ENCODE measurements at places on chromosomes 11 and 22.

GRCh38 chr11:58739725-58740430, 8.1 kb upstream of the GLYAT start:
- no peak for DNase-seq

- DNase-seq = no peak
Observed at GRCh38 chr22:17083811-17084441, 874 bp upstream of the IL17RA start.

DNA sequence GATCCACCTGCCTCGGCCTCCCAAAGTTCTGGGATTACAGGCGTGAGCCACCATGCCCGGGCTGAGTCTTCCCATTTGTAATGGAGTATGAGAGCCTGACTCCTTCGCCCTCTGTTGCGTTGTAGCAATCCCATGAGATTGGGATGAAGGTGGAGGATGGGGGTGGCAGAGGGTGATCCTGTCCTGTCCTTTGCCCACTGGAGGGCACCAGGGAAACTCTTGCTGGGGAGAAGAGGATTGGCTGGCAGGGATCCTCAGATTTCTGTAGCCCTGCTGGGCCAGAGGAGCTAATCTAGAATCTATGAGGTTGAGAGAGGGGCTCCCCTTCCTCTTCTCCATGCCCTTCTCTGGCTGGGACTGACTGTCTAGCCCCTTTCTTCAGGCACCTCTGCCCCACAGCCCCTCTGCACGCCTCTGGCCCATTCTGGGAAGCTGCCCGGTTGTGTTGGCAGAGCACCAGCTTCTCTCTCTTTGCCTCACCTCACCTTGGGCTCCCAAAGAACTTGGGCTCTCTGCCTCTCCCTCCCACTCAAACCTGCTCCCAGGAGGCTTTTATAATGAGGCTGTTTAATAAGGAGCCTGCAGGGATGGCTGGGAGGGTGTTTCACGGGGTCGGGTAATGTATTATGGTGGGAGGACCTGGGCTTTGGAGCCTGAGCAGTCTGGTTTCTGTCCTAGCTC, 9.5 kb upstream of the CATSPER1 start:
- no peak for DNase-seq

- no peak for DNase-seq
Observed at GRCh38 chr11:2653930-2654739, 45.7 kb downstream of the KCNQ1OT1 start.

GRCh38 chr11:9479899-9480298, 19.1 kb downstream of the ZNF143 start:
- no peak for DNase-seq

DNA sequence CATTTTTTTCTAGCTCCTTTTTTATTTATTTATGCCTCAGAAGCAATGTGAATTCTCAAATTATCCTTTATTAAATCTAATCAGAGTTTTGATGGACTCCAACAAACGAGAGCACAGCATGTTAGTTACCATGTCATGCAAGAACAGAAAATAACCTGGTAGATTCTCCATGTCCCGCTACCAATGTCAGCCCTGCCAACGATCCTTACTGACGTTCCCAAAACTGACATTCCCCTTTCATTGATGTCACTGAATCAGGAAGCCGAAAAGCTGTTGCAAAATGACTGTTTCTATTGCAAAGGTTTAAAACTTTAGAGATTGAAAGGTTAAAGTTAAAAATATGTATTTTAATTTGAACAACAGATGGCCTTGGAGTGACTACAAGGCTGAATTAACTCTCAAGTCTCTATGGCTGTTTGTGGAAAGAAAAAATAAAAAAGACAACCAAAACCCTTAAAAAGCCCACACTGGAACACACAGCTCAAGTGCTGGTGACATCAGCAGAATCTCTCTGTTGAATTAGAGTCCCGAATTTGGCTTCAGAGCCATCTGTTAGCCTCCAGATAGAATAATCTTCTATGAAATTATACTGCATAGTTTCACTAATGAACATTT, 96.8 kb downstream of the BDNF start:
- no peak for DNase-seq

GRCh38 chr11:119378851-119379465, 2.5 kb downstream of the USP2 start:
- no peak for DNase-seq

- DNase-seq = peak; percentile 36
Observed at GRCh38 chr11:66081505-66081904, 11.4 kb downstream of the PACS1 start.

GRCh38 chr22:48640890-48641841, 1186.5 kb downstream of the BRD1 start:
- DNase-seq = no peak

GRCh38 chr11:43989162-43989981, 46.9 kb downstream of the C11orf96 start:
- DNase-seq = no peak

GRCh38 chr22:44358709-44359440, 46.1 kb upstream of the SHISAL1 start:
- no peak for DNase-seq

DNA sequence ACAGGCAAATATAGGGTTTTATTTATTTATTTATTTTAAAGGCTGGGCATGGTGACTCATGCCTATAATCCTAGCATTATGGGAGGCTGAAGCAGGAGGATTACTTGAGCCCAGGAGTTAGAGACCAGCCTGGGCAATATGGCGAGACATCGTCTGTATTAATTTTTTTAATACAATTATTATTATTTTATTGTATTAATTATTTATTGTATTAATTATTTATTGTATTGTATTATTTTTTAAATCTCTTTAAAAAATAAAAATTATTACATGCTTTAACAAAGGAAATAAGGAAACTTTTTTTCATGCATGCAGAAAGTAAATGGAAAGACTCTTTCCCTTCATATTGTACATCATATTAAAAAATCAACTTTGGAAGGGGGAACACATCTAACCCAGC, 3.5 kb downstream of the SCN3B start:
- DNase-seq = no peak

- no peak for DNase-seq
Observed at GRCh38 chr22:28933321-28933720, 49.9 kb downstream of the ZNRF3 start.

DNA sequence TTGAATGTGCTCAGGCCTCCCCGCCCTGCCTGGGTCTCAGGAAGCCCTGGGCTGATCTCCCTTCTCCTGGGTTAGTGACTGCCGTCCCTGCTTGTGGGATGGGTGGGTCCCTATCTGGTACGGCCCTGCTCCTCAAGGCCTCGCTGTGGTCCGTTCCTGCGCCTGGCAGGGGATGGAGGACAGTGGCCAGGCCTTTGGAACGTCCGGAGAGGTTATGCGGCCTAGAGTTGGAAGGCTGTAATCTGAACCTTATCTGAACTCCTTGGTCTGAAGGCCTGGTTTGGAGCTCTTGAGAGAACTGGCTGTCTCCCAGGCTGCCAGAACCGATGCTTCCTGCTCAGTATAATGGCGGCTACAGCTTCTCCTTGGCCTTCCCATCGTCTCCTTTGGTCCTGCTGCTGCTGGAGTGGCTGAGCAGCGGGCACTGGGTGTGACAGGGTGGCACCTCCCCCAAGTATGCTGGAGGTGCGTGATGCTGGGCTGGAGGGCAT, 72.8 kb downstream of the FLI1 start:
- no peak for DNase-seq

DNA sequence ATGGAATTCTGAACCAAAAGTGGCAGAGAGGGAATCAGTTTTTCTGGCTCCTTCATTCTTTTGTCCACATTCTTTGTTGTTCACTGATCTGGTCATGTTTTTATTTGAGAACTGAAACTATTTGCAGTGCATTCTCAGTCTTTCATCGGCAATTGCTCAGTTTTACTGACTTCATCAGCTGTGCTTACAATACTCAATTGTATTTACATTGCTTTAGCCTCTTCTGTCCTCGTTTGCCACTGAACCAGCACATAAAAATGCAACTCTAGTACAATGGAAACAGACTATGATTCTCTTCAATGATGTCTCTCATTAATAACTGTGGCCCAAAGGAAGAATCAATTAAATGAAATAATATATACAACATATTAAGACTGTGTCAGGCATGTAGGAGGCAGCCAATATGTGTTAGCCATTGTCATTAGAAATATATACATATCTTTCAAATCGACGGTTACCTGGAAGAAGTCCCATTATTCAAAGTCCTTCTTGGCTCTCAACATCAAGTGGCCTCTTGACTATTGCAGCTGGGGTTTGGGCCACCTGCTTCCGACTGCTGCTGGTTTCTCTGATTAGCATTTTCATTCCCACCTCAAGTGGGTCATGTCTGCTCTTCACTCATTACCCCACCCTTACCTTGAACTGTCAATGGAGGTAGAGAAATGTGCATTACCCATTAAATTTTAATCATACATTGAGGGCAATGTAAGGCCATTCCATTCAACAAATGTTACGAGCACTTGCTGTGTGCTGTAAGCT, 600.1 kb downstream of the INSC start:
- DNase-seq = no peak

DNA sequence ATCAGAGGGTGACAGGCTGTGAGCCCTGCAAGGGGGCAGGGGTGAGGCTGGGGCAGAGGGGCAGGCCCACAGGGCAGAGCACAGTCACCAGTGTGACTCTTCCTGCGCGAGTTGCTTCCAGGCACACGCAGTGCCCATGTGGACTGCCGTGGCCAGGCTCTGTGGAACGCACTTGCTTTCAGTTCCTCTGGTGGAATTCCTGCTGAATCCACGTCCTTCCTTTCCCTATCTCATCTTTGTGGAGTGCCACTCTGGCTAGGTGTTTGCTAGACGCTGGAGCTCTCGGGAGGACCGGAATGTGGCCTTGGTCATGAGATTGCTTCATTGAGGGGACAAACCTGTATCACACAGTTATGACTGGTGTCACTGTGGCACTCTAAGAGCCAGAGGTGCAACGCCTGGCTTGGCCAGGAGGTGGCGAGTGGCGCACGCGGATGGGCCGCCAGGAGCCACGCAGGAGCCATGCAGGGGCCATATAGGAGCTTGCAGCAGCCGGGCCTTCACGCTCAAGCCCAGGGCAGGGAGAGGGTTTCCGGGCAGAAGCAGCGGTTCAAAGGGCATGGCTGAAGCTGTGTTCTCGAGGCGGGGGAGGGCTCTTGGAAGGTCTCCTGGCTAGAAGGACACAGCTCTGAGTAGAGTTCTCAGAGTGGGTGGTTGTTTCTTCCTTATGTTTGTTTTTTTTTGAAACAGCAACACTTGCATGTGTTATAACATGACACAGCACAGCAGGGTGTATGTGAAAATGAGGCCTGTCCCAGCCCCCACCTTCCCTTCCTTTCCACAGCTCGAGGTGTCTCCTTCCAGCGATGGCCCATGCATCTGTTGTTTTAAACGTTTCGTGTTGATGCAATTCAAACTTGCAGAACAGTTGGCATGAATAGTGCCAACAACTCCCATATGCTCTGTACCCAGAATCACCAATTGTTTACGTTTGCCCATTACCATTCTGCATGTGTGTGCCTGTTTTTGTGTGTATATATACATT, 36.2 kb downstream of the TBC1D22A start:
- DNase-seq = peak; percentile 50

GRCh38 chr11:64234647-64235379, 429 bp downstream of the VEGFB start:
- DNase-seq = no peak

- DNase-seq = no peak
Observed at GRCh38 chr11:66617155-66617834, 865 bp downstream of the RBM14 start.

- no peak for DNase-seq
Observed at GRCh38 chr11:86670181-86670580, 2.2 kb downstream of the ME3 start.

- no peak for DNase-seq
Observed at GRCh38 chr11:69911310-69912160, 92.3 kb upstream of the FGF3 start.

DNA sequence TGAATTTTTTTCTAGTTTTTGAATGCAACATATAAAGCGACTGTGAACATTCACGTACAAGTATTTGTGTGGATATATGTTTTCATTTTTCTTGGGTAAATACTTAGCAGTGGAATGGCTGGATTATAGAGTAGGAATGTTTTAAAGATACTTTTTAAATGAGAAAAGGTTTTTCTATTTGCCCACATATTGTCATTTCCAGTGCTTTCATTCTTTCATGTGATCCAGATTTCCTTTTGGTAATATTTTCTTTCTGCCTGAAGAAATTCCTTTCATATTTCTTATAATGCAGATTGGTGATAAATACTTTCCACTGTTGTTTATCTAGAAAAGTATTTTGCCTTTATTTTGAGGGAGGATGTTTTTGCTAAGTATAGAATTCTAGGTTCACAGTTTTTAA, 7.9 kb downstream of the DDB2 start:
- no peak for DNase-seq

DNA sequence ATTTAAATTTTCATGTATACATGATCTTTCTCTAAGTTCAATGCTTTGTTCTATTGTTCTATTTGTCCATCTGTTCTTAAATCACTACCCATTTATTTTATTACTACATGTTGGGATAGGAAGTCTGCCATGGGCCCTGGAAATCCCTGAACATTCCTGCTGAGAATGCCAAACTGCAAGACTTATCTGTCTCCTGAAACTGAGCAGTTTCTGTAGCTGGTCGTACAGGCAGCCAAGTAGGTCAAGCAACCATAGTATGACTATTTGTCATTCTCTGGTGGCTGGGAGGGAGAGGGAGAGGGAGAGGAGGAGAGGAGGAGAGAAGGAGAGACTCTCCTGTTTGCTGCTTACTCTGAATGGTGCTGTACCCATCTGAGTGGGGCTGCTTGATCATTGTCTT, 82.8 kb upstream of the SNX19 start:
- DNase-seq = no peak

DNA sequence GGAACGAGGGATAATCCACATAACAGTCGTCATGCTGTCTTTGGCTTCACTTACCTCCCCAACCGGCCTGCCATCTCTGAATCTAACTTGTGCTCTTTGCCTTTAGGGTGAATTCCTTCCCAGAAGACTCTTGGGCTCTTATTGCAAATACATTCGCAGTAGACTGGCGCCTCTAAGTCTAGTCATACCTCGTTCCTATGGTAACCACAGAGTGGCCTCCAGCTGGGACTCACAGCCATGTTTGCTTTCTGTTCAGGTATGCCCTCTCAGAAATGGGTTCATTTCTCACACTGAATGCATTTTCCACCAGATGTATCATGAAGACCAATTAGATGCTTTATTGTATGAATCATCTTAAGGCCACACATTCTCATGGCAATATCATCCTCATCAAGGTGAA, 112.7 kb downstream of the FAR1 start:
- no peak for DNase-seq

DNA sequence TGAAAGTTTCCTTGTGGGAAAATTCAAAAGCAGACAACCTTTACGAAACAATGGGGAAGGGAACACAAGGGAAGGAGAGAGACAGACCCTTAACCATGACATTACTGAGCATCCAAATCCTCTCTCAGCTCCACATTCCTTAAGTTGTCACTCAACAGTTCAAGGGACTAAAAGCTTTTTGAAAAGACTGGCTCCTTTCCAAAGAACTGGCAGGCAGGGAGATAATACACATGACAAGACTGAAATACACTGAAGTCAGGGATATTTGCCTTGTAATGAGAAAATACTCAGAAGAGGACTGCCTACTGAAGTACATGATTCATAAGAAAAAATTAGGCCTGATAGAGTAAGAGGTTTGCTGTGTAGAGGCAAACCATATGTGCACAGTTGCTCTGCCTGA, 69.1 kb downstream of the SMCO4 start:
- no peak for DNase-seq
